Islet precursor cell (in vitro differentiated cells): ENCODE measurements at places on chromosomes 2 and 18.
A peak's percentile ranks its signal among the peaks of the same experiment; 100 is the strongest.

DNA sequence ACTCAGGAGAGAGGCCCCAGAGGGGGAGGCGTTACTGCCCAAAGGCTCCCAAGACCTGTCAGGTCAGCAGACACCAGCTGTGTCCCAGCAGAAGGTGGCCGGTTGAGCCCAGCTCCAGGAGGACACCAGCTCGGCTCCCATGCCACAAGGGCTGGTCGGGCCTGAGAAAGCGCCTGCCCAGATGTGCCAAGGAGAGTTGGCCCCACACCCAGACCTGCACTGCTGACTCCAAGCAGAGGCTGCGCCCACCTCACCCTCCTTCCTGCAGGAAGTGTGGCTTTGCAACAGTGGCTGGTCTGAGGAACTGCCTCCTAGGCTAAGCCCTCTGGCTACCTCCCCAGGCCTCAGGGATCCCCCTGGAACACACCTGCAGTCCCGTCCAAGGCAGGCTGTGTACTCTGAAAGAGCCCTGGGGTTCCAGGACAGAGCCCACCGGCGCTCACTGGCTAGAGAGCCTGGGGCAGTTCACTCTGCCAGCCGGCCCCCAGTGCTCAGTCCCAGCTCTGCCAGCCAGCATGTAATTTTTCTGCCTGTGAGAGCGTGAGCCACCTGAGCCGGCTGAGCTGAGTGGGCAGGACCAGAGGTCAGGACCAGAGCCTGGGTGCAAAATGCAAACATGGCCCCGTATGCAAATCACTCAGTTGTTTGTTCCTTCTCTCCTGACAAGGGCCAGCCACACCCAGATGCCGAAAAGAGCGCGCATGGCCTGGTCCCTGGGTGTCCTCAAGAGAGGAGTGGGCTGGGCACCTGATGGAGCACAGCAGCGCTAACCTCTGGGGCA is 36.9 kb upstream of the PTMA start:
- peak; percentile 78 for DNase-seq

DNA sequence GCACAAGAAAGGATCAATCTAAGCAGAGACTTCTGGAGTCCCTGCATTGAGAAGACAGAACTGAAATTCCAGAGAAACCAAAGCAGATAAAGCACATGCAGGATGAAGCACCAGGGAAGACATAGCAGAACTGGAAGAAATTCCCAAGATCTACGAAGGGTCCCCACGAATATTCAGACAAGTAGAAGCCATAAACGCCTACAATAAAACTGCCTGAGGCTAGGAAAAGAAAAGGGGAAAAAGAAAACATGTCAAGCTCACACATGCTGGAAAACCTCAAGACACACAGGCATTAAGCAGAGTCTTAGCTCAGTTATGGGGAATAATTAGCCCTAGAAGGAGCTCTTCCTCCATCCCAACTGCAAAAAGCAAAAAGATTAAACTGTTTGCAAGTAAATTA is 171.2 kb downstream of the NBAS start:
- DNase-seq, result no peak

DNA sequence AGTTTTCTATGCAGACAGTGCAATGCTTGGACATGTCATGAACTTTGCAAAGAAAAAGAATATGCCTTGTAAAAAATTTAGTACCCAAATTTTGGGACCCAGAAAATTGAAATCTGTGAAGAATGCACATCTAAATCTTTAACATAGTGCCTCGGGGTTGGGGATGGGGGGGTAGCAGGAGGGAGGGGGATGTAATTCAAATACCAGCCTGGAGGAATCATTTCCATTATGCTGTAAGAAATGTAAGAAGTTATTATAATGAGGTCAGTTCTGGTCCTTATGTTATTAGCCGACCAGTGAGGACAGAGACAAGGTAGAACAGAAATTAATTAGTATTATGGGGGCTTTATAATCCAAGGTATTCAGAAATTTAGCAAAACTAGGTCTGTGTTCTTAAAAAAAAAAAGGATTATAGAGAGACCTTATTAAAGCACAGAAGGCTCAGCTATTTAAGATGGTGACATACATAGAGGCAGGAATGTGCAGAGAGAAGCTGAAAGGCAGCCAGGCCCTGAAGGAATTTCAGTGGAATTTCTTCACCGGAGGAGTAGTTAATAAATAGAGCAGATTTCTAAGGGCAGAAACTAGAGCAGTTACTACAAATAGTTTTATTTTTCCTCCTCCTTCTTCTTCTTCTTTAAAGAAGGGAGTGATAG is 89.0 kb upstream of the RBMS1 start:
- peak; percentile 63 for DNase-seq

DNA sequence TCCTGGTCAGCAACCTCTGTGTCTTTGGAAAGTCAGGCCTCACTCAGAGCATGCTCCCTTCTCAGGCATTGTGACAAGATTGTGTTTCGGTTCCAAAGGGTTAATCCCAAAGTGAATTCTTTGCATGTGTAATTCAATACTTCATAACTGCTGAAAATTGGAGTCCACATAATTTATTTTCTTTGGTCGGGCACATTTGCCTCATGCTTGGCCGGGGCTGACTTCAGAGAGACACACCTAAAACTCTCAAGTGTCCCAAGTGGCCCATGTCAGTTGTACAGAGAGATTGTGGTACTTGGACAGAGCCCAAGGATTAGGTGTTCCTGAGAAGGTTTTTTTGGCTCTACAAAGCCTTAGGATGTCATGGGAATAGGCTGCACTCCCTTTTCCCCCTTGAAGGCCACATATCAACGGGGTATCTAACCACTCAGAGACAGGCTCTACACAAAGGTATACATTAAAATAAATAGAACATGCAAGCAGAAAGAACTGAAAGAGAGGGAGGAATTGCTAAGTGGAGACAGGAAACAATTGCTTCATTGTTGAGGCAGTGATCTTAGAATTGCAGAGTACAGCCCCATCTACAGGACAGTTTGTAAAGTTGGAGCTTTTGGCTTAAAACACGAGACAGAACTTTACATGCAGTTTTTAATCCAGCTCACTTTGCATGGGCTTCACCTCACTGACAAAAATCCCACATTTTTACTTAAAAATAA is 1232.3 kb upstream of the ZEB2 start:
- DNase-seq, result peak; percentile 61

DNA sequence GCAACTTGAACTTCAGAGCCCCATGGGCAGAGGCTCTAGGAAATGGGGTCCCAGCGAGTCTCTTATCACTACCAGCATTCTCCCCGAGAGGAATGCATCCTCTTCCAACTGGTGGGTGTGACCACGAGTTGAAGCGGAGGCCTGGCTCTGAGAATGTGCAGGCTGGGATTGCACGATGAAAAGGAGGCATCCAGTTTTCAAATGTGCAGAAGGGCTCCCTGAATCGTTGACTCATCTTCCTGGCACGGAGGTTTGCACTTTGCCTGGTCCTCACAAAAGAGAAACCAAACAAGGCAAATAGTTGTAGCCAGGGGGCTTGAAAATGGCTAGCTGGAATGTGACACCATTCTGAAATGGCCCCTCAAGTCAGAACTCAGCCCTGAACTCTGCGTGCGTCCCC is 216.7 kb downstream of the GLI2 start:
- DNase-seq, result no peak

DNA sequence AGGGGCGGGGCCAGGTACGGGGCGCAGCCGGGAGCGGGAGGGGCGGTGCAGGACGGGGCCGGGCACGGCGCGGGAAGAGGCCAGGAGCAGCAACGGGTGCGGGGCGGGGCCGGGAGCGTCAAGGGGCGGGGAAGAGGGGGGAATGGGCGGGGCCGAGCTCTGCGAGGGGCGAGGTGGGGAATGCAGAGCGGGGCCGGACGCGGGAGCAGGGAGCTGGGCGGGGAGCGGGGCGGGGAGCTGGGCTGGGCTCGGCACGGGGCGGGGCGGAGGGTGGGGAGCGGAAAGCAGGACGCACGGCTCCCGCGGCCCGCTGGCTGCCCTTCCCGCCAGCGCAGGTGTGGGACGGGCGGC is at the start of gene IMPA2:
Gene IMPA2, plus strand, starts transcription at position 316 of the 351 bp plus-strand sequence. CDS start 163 bp downstream, outside the sequence.
- no peak for DNase-seq

DNA sequence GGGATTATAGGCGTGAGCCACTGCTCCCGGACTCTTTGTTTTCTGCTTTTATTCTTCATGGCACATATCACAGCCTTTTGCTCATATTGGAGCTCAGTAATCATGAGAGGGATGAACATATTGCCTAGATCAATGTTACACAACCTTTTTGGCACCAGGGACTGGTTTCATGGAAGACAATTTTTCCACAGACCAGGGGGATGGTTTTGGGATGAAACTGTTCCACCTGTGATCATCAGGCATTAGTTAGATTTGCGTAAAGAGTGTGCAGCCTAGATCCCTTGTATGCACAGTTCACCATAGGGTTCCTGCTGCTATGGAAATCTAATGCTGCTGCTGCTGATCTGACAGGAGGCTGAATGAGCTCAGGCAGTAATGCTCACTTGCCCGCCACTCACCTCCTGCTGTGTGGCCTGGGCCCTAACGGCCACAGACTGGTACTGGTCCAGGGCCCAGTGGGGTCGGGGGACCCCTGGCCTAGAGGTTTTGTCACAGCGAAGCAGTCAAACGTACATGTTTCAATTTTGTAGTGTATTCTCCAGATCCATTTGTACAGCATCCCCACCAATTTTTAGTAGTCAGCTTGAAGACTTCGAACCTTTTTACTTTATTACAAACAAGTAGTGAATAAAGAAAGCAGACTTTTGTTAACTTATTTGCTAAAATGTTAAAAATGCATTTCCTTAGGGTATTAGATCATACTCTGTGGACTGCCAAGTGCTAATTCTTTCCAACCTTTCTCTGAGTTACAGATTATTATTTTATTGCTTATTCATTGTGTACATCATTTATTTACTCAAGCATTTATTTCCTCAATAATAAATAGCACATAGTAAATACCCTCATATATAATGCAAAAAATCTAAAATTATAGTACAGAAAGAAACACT is 6.2 kb downstream of the DAW1 start:
- no peak for DNase-seq

DNA sequence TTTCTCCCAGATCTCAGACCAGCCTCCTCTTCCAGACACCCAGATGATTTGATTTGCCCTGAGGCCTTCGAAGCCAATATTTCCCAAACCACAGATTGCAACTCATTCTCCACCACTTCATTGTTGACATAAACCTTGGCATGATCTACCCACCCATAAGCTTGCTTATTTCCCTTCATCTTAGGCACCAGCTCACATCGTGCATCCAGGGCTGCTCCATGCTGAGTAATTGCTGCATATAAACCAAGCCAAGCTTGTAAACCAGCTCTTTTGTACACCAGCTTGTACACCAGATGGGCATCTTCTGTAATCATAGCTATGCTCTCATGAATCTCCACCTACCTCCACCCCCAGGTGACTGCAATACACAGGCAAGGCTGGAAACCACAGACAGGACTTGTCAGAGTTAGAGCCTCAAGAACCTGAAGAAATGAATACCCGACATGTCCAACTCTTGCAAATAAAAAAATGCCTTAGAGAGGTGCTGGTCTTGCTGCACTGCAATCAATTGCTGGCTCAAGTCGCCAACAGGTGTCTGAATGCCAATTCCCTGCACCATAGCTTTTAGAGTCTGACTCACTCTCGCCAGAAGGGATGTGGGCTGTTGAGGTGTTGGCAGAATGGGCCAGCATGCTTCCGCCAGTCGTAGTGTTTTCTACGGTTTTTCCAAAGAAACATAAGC is 31.5 kb downstream of the TRABD2A start:
- peak; percentile 43 for DNase-seq

- no peak for DNase-seq
Measured at GRCh38 chr2:158970241-158970751, 1.9 kb downstream of the TANC1 start.

- no peak for DNase-seq
Measured at GRCh38 chr2:149033716-149034115, 4.8 kb upstream of the LYPD6B start.

GRCh38 chr18:7566244-7566566 is 911 bp upstream of the PTPRM start:
- DNase-seq, result no peak

- no peak for DNase-seq
Measured at GRCh38 chr2:43169987-43170386, 56.4 kb downstream of the ZFP36L2 start.

DNA sequence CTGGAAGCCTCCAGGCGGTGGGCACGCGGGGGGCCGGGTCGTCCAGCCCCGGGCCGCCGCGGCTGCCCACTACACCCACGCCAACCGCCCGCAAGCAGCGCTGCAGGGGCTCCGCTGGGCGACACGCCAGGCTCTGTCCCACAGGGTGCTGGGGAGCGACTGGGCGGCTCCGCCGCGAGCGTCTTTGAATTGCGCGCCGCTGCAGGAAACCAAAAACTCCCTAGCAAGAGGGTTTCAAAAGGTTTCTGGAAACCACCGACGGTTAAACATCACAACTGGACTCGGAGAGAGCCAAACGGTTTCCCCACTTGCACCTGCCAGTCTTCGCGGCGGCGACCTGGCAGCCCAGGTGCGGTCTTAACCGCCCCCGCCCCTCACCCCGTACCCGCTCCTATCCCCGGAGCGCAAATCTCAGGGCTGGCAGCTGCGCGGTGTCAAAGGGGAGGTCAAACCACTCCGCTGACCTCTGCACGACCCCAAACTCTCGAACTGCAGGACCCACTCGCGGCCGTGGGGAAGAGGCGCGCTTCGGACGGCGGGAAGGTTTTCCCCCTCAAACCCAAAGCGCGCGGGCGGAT is 1.0 kb downstream of the CXCR4 start:
- DNase-seq, result no peak

DNA sequence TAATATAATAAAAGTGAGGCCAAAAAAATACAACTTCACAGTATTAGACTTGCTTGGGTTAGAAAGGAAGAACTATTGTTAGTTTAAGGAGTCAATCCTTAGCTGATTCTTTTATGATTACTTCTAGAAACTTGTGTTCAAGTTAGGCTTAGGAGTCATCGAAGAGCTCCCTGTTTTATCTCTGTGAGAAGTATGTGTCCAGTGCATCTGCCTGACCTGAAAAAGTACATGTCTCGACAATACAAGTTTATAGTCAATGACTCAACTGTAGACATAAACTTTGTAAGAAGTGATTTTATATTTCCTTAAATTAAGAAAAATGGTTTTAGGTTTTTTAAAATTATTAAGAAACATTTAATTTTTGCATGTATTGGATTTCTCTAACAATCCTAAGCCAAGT is 571.2 kb downstream of the ZEB2 start:
- no peak for DNase-seq

GRCh38 chr2:32805104-32806095 is 141.4 kb upstream of the LTBP1 start:
- peak; percentile 53 for DNase-seq

DNA sequence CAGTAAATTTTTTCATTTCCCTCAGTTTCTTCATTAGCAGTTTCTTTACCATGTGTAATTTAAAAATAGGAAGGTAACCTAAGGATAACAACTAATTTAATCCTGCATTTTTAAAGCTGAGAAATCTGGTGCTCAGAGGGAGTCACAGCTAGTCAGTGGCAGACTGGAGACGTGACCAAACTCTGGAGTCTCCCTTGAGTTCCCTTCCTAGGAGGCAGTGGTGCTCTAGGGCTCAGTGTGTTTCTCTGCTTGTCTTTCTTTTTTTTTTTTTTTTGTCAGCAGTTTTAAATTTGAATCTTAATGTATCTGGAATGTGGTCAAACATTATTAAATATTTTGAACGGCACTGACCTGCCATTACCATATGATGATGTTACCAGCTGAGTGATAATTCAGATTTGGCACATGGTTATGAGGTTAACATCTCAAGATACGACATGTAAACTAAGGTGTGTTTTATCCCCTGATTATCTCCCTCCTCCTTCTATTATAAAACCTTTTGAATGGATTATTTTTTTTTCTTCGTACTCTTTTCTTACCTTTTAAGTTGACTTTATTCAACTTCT is 226.2 kb downstream of the GALNT13 start:
- no peak for DNase-seq

- no peak for DNase-seq
Measured at GRCh38 chr2:86035883-86036668, 69.6 kb downstream of the POLR1A start.
